ENCODE measurements at places on chromosomes 11 and 22.

DNA sequence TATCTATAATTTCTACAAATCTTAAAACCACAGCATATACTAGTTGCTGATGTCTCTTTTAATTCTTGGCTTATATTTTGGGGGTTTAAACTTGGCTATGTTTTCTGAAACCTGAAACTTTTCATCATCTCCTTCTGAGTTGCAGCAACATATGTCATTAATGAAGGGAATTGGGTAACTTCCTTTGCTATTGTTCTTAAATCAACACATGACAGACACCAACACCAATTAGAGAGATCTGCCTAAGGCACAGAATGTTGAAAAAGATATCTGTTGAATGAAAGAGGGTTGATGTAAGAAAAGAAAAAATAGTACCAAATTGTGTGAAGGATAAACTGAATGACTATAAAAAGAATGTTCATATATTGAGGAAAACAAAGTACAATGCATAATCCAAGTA, 10.3 kb upstream of the GAS2 start:
- H3K4me1 ChIP-seq = no peaks in the 10 kb centered on the region
- no peak for DNase-seq
- no peaks in the 10 kb centered on the region for H3K36me3 ChIP-seq
- no peak overlapping the region for H3K4me3 ChIP-seq

GRCh38 chr22:36942556-36942955, 29.1 kb downstream of the CSF2RB start:
- no peak for DNase-seq
- no peak overlapping the region for H3K4me3 ChIP-seq
- no peak overlapping the region for H3K27ac ChIP-seq
- H3K27me3 ChIP-seq = peaks cover 74% of the 10 kb centered on the region

GRCh38 chr22:49367041-49367697, 460.5 kb downstream of the BRD1 start:
- H3K4me3 ChIP-seq = no peak overlapping the region
- H3K36me3 ChIP-seq = no peaks in the 10 kb centered on the region
- no peaks in the 10 kb centered on the region for H3K27me3 ChIP-seq
- no peak for DNase-seq

- no peaks in the 10 kb centered on the region for H3K36me3 ChIP-seq
- no peak overlapping the region for H3K4me3 ChIP-seq
- no peak overlapping the region for H3K27ac ChIP-seq
- no peak for DNase-seq
- H3K27me3 ChIP-seq = no peaks in the 10 kb centered on the region
Observed at GRCh38 chr11:28461338-28461737, 353.1 kb downstream of the METTL15 start.

- no peak overlapping the region for H3K27ac ChIP-seq
- no peaks in the 10 kb centered on the region for H3K27me3 ChIP-seq
Observed at GRCh38 chr11:27254744-27255446, 108.1 kb downstream of the CCDC34 start.

DNA sequence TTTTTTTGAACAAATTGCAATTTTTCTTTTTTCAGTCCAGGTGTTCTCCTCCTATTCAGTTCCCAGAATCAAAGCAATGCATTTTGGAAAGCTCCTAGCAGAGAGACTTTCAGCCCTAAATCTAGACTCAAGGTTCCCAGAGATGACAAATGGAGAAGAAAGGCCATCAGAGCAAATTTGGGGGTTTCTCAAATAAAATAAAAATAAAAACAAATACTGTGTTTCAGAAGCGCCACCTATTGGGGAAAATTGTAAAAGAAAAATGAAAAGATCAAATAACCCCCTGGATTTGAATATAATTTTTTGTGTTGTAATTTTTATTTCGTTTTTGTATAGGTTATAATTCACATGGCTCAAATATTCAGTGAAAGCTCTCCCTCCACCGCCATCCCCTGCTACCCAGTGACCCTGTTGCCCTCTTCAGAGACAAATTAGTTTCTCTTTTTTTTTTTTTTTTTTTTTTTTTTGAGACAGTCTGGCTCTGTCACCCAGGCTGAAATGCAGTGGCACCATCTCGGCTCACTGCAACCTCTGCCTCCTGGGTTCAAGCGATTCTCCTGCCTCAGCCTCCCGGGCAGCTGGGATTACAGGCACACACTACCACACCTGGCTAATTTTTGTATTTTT, 6.2 kb upstream of the UBE4A start:
- H3K27me3 ChIP-seq = peaks cover 36% of the 10 kb centered on the region
- DNase-seq = peak; percentile 34
- H3K27ac ChIP-seq = no peak overlapping the region
- no peak overlapping the region for H3K4me3 ChIP-seq
- H3K36me3 ChIP-seq = no peaks in the 10 kb centered on the region

DNA sequence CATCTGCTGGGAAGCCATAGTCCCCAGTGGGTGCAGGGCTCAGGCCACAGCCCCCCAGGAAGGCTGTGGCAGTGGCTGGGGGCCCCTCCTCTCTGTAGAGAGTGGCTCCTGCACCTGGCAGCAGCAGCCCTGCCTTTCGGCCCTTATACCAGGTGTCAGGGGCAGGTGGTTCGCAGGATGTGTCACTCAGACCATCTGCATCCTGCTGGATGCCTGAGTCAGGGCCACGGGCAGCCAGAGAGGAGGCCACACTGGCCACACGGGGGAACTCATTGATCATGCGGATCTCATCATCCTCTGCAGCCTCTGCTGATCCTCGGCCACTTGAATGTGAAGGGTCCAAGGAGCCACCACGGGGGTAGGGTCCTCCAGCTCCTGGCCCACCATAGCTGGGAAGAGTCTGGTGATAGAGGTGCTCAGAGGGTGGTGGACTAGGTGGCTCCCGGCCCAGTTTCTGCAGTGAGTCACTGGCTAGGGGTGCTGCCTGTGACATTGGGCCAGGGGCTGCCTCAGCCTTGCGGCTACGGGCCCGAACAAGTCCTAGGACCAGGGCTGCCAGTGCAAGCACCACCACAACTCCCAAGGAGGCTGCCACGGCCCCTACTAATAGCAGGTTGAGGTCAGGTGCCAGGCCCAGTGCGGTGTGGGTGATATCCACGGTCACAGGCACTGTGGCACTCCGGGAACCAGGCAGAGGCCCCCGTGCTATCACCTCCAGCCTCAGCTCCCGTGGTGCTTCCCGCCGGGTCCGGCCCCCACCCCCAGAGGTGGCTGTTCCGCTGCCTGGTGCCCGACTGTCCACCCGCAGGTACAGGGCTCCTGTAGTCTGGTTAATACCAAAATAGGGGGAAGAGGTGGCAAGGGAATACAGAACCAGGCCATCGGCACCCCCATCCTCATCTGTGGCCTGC, 3.3 kb upstream of the TPP1 start:
- DNase-seq = no peak
- peaks cover 7% of the 10 kb centered on the region for H3K36me3 ChIP-seq
- H3K27ac ChIP-seq = no peak overlapping the region
- no peak overlapping the region for H3K4me3 ChIP-seq
- H3K27me3 ChIP-seq = peaks cover 23% of the 10 kb centered on the region

- H3K4me3 ChIP-seq = peak overlapping the region; percentile 75
- no peaks in the 10 kb centered on the region for H3K36me3 ChIP-seq
- H3K4me1 ChIP-seq = peaks cover 26% of the 10 kb centered on the region
- H3K27me3 ChIP-seq = peaks cover 92% of the 10 kb centered on the region
- no peak overlapping the region for H3K27ac ChIP-seq
Observed at GRCh38 chr11:117875382-117876058, 938 bp downstream of the FXYD6 start.

DNA sequence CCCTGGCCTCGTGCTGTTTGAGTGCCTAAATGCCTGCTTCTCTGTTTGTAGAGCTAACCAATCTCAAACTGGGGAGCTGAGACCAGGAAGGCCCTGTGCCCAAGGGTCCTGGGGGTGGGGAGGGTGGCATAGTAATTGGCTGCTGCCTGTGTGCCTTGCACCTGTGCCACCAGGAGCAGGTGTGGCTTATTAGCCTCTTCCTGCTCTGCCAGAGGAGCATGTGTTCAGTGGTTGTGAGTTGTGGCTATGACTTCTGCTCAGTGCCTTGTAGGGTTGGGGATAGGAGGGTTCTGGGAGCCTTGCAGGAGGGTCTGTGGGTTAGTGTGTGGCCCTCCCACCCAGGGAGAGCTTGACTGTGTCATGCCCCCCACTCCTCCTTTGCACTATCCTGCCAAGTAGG, 109.2 kb downstream of the ZBTB16 start:
- H3K4me3 ChIP-seq = no peak overlapping the region
- H3K36me3 ChIP-seq = no peaks in the 10 kb centered on the region
- peaks cover 8% of the 10 kb centered on the region for H3K4me1 ChIP-seq
- no peak overlapping the region for H3K27ac ChIP-seq
- peaks cover 86% of the 10 kb centered on the region for H3K27me3 ChIP-seq

DNA sequence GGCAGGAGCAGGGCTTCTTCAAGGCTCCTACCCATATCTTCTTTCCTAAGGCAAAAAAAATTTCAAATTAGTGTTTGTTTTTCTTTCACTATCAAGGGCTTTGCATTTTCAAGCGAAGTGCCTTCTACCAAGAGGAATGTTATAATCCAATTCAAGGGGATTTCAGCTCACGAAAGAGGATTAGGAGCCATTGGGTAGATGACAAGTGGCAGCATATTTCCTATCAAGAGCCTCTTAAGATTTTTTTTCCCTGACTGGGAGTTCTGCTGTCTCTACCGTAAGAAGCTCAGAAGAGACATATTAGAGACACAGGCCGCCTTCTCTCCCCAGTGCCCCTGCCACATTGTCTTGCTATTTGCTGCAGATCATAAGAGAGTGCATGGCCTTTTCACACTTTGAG, 55.9 kb upstream of the BMAL1 start:
- H3K4me1 ChIP-seq = peaks cover 7% of the 10 kb centered on the region
- H3K27ac ChIP-seq = no peak overlapping the region
- H3K27me3 ChIP-seq = no peaks in the 10 kb centered on the region
- no peak overlapping the region for H3K4me3 ChIP-seq
- no peaks in the 10 kb centered on the region for H3K36me3 ChIP-seq
- peak; percentile 30 for DNase-seq

GRCh38 chr11:125369808-125370207, 126.3 kb downstream of the FEZ1 start:
- H3K27me3 ChIP-seq = no peaks in the 10 kb centered on the region
- DNase-seq = no peak
- H3K4me1 ChIP-seq = peaks cover 14% of the 10 kb centered on the region
- H3K4me3 ChIP-seq = no peak overlapping the region
- no peak overlapping the region for H3K27ac ChIP-seq
- peaks cover 65% of the 10 kb centered on the region for H3K36me3 ChIP-seq

DNA sequence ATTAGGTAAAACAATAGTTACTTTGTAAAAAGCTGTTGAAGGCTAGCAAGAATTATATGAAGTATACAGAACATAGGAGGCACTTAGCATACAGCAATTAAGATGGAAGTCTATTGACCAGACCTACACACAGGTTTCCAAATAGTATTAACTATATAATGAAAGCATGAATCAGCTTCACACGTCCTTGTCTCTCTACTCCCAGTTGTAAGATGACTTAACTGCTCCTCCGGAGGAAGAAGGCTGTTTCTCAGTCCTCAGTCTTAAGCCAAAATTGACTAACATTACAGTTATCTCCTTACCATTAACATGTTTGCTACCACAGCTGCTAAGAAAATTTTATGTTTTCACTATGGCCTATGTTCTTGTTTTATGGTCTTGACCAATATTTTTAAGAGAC, 24.7 kb downstream of the SIK3 start:
- H3K36me3 ChIP-seq = no peaks in the 10 kb centered on the region
- H3K27me3 ChIP-seq = no peaks in the 10 kb centered on the region
- H3K4me1 ChIP-seq = peaks cover 3% of the 10 kb centered on the region
- no peak overlapping the region for H3K27ac ChIP-seq
- no peak for DNase-seq

GRCh38 chr11:19842505-19842904, 129.9 kb downstream of the NAV2 start:
- H3K36me3 ChIP-seq = peaks cover 73% of the 10 kb centered on the region
- H3K27ac ChIP-seq = no peak overlapping the region
- H3K27me3 ChIP-seq = no peaks in the 10 kb centered on the region
- no peak for DNase-seq

GRCh38 chr11:69707176-69707575, 3.4 kb upstream of the FGF19 start:
- no peaks in the 10 kb centered on the region for H3K36me3 ChIP-seq
- no peak for DNase-seq
- H3K27ac ChIP-seq = no peak overlapping the region
- no peak overlapping the region for H3K4me3 ChIP-seq
- H3K4me1 ChIP-seq = peaks cover 21% of the 10 kb centered on the region
- H3K27me3 ChIP-seq = peaks cover 69% of the 10 kb centered on the region

DNA sequence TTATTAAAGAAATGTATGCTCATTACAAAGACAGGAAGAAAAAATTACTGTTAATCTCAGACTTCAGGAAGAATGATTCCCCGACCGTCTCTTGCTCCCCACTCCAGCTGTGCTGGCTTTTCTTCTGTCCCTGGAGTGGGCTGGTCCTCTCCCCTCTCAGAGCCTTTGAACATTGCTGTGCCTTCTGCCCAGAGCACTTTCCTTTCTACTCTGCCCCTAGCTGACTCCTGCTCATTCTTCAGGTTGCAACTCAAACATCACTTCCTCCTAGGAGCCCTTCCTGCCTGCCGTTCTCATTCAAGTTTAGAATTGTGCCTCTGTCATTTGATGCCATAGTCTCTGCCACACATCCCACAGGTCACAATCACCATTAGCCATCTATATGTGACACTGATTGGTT, 329.5 kb downstream of the MIAT start:
- H3K36me3 ChIP-seq = no peaks in the 10 kb centered on the region
- DNase-seq = peak; percentile 16
- peaks cover 4% of the 10 kb centered on the region for H3K4me1 ChIP-seq
- no peak overlapping the region for H3K4me3 ChIP-seq

GRCh38 chr11:81573367-81573766, 1160.3 kb downstream of the FAM181B start:
- no peaks in the 10 kb centered on the region for H3K27me3 ChIP-seq
- DNase-seq = no peak
- no peak overlapping the region for H3K4me3 ChIP-seq
- H3K4me1 ChIP-seq = no peaks in the 10 kb centered on the region
- no peaks in the 10 kb centered on the region for H3K36me3 ChIP-seq

DNA sequence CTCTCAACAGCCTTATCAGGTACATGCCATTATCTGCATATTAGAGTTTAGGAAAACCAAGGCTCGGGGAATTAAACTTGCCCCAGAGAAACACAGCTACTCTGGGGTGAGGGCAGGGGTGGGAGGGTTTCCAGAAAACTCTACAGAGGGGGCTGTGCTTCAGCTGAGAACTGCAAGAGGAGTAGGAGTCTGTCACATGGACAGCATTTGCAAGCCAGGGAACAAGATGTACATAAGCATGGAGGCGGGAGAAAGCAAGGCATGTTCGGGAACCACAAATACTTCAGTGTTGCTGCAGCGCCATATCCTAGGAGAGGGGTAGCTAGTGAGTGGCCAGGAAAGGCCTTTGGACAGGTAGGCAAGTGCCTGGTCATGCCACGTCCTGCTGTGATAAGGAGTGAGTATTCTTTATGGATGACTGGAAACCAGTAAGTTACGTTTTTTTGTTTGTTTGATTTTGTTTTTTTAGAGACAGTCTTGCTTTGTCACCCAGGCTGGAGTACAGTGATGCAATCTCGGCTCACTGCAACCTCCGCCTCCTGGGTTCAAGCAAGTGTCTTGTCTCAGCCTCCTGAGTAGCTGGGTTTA, 57.2 kb downstream of the GRAMD1B start:
- no peak overlapping the region for H3K4me3 ChIP-seq
- H3K4me1 ChIP-seq = peaks cover 3% of the 10 kb centered on the region
- DNase-seq = no peak
- H3K27ac ChIP-seq = no peak overlapping the region

- peaks cover 4% of the 10 kb centered on the region for H3K4me1 ChIP-seq
- H3K4me3 ChIP-seq = peak overlapping the region; percentile 92
- no peaks in the 10 kb centered on the region for H3K36me3 ChIP-seq
- H3K27me3 ChIP-seq = no peaks in the 10 kb centered on the region
- DNase-seq = peak; percentile 67
Observed at GRCh38 chr11:73759610-73760134, 1.2 kb downstream of the RAB6A start.
